CD8-positive, alpha-beta memory T cell (primary cell): ENCODE measurements at places on chromosomes 5 and 9.

DNA sequence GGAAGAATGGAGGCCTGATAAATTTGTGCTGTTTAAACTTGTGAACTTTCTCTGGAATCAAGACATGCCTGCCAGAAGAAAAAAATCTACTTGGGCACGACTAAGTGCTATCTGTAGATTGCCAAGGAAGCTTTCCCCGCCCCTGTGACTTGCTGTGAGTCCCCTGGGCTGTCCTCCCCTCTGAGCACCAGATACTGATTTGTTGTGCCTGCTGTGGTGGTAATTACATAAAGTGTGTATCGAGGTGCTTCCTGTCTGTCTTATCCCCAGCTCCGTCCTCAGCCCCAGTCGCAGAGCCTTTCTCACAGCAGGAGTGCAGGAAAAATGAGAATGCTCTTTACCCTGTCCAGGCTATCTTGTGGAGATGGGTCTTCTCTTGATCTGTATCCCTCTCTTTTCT is 53.9 kb downstream of the TRIO start:
- DNase-seq: no peak

DNA sequence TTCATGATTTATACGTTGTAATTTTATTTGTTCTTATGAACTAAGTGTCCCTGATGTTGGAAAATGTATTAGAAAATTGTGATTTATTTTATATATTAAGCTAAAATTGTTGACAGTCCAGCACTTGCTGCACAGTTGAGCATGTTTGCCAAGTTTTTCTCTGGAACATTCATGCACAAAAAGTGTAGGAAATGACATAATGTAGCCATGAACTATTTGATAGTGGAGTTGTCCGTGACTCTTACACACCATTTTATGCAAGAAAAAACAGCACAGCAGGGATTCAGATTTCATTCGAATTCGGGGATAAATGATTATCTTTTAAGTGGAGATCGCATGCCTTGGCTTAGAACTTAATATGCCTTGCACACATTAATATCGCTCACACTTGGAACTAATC is 708.6 kb upstream of the WWC1 start:
- no peak for DNase-seq

DNA sequence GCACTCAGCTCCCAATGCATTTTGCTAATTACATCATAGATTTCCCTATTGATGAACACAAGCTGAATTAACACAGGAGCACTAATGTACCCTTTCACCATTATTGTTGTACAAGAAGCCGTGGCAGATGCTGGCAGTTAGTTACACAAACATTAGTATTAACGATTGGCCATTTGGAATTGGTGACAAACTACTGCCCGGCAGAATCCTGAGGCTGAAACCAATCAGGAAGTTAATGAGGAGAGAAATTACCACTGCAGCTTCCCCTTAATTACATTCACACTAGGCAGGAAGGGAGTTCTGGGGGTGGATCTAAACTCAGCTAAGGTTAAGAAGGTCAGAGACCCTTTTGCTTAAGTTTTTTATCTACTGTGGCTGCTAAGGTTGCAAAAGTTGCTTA is 9.6 kb upstream of the DMRT3 start:
- no peak for DNase-seq

GRCh38 chr5:83877911-83878706 is 157.5 kb upstream of the HAPLN1 start:
- DNase-seq: no peak

GRCh38 chr5:59813761-59814536 is 79.6 kb downstream of the PDE4D start:
- DNase-seq: no peak

GRCh38 chr9:31629292-31629691 is 755.2 kb upstream of the ACO1 start:
- no peak for DNase-seq

- DNase-seq: no peak
Measured at GRCh38 chr5:126031989-126032716, 391.1 kb upstream of the GRAMD2B start.

DNA sequence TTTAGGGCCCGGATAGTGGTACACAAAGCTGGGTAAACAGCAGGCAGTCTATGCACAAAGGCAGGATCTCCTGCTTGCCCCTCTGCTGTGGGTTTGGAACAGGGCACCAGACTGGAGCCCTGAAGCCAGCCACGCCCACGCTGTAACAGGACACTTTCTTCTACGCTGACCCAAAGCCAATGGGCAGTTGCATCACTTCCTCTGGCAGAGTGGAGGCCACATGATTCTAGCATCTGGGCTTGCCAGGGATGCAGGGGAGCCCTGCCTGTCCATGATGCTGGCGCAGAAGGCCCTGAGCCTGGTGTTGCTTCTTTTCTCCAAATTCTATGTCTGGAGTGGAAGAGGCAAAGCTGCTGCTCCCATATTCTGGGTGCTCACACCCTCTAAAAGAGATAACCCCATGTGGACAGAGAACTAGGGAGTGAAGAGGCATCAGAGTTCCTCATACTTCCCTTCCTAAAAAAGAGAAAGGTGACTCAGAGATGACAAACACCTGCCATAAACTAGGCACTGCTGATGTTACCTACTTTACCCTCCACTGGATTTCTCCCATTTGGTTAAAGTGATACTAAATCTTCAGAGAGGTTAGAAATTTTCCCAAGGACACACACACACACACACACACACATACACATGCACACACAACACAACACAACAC is 260.3 kb upstream of the KLF4 start:
- DNase-seq: no peak

DNA sequence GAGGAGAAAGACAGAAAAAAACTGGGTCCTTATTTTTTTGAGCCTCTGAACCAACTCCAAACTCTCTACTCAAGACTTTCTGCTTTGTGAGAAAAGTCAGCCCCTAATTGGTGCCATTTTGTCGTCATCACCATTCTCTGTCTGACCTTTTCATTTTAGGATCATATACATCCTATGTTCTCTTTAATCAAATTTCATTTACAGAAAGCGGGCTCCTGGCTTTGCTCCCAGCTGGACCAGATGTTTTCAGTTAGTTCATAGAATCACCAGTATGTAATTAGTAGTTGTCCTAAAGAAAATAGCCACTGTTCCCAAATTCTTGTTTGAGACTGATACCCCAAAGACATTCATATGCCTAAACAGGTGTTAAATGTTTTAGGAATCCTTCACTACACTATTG is 28.6 kb upstream of the SLCO4C1 start:
- DNase-seq: no peak

GRCh38 chr5:125054146-125054545 is 307.7 kb upstream of the ZNF608 start:
- DNase-seq: no peak

GRCh38 chr5:17180864-17181723 is 36.3 kb upstream of the BASP1 start:
- no peak for DNase-seq

DNA sequence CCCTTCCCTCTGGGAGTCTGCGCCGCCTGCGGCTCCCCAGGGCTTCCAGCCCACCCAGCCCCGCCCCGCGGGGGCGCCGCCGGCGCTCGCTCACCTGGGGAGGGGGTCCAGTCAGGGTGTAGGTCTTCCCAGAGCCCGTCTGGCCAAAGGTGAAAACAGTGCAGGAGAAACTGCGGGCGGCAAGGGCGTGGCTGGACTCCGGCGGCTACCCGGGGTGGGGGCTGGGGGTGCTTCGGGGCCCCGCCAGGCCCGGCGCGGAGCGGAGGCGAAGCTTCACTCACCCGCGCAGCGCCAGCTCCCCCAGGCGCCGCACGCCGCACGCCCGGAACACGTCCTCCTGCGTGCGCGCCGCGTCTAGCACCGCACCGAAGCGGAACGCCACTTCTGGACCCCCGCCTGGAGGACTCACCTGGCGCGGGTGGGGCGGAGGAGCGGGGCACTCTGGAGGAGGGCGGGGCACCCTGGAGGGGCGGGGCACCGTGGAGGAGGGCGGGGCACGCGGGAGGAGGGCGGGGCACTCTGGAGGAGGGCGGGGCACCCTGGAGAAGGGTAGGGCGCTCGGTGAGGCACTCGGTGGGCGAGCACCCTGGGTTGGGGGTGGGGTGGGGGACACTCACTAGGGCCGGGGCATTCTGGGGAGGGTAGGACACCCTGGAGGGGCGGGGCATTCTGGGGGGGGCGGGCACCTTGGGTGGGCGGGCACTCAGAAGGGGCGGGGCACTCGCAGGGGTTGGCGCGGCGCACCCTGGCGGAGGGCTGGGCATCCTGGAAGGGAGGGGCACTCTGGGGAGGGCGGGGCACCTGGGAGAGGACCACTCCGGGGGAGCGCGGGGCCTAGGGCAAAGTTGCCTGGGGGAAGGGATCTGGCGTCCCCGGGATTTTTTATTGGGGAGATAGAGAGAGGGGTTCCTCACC is 814 bp downstream of the KIF12 start:
- DNase-seq: peak; percentile 6

DNA sequence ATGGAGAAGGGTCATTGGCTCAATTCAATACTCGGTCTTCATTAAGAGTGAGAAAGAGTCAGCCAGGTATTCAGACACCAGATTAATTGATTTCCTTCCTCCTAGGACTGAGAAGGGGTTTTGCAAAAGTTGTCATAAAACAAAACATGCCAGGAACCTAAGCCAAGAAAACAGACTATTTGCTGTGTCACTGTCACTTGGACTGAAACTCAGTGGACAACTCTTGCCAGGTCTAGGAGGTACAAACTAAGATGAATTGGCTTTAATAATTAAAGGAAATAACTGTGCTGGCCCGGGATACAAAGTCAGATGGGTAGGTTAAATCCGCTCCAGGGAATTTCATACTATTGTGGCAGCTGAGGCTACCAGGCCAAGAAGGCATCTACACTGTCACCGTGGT is 71.1 kb upstream of the TBC1D9B start:
- no peak for DNase-seq

GRCh38 chr9:114769624-114770023 is 36.2 kb downstream of the TNFSF15 start:
- no peak for DNase-seq

GRCh38 chr9:135901826-135902225 is 5.5 kb downstream of the CAMSAP1 start:
- DNase-seq: no peak

DNA sequence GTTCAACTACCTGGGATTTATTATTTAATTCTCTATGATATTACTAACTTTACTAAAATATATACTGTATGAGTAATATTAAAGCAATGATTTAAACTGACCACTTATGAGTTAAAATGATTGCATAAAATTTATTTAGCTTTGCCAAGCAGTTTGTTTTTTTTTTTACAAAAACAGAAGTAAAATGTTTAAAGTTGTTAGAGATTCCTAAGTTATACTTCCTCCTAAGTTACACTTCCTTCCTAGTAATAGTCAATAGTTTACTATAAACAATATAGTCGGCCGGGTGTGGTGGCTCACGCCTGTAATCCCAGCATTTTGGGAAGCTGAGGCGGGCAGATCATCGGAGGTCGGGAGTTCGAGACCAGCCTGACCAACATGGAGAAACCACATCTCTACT is 23.7 kb upstream of the LRRC19 start:
- no peak for DNase-seq

- no peak for DNase-seq
Measured at GRCh38 chr9:99146574-99146973, 41.7 kb downstream of the TGFBR1 start.

- DNase-seq: no peak
Measured at GRCh38 chr5:15789642-15790041, 289.7 kb downstream of the FBXL7 start.
